ENCODE measurements at places on chromosomes 11 and 22.

GRCh38 chr11:85182441-85183387, 444.4 kb downstream of the DLG2 start:
- DNase-seq: peak; percentile 93
- H3K27me3 ChIP-seq: no peaks in the 10 kb centered on the region
- no peak overlapping the region for H3K4me3 ChIP-seq
- no peak overlapping the region for H3K27ac ChIP-seq
- no peaks in the 10 kb centered on the region for H3K4me1 ChIP-seq

DNA sequence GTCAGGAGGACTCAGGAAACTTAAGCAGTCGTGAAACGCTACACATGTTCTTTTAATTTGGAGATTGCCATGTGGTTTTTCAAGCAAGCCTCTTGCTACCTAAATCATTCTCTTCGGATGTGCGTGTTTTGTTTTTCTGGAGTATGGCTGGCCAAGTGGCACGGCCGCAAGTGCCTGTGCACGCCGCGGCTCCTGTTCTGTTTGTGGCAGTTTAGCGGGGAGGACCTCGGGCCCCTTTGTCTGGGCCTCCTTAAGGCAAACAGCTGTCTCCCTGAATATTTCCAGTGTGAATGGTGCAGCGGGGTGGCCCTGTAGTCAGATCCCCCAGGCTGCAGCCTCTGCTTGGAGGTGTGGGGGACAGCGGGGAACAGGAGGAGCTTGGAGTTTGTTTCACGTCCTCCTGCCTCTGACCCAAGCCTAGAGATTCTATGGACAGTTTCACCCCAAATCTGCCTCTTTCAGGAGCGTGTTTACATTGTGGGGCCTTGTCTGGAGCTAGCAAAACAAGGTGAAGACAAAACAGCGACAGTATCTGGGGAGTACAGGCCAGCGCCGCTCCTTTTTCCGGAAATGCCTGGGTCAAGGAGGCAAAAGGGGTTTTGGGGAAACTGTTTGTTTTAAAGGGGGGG, 1.3 kb downstream of the LRP5 start:
- no peaks in the 10 kb centered on the region for H3K27me3 ChIP-seq
- DNase-seq: no peak
- H3K4me3 ChIP-seq: peak overlapping the region; percentile 58
- H3K4me1 ChIP-seq: peaks cover 10% of the 10 kb centered on the region
- no peak overlapping the region for H3K27ac ChIP-seq

GRCh38 chr11:117538263-117539135, 210.8 kb downstream of the CEP164 start:
- no peak overlapping the region for H3K4me3 ChIP-seq
- no peaks in the 10 kb centered on the region for H3K36me3 ChIP-seq
- H3K4me1 ChIP-seq: no peaks in the 10 kb centered on the region
- H3K27ac ChIP-seq: no peak overlapping the region
- no peaks in the 10 kb centered on the region for H3K27me3 ChIP-seq

DNA sequence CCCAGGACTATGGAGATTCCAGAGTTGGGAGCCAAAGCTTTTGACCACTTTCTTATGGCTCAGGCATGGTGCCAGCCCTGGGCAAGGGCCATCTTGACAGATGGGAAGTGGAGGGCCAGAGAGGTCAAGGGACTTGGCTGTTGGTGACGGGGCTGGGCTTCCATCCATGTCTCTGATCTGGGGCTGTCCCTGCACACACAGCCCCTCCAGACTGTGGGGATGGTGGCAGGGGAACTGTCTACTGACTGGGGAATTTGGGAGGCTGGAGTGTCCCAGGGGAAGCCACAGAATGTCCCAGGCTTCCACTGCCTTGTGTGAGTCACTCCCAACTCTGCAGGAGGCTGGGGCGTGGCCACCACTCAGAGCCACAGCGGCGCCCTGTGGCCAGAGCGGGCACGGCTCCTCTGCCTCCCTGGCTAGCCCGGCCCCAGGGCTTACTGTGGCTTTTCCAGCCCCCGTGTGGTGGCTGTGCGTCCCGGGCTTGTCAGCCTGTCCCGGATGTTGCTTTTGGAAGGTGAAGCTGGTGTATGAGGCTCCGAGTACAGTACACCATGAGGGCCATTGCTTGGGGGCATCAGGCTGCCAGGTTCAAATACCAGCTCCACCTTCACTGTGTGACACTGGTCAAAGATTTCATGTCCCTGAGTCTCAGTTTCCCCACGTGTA, 19.6 kb downstream of the C22orf23 start:
- H3K36me3 ChIP-seq: peaks cover 7% of the 10 kb centered on the region
- DNase-seq: peak; percentile 97
- H3K27ac ChIP-seq: no peak overlapping the region

DNA sequence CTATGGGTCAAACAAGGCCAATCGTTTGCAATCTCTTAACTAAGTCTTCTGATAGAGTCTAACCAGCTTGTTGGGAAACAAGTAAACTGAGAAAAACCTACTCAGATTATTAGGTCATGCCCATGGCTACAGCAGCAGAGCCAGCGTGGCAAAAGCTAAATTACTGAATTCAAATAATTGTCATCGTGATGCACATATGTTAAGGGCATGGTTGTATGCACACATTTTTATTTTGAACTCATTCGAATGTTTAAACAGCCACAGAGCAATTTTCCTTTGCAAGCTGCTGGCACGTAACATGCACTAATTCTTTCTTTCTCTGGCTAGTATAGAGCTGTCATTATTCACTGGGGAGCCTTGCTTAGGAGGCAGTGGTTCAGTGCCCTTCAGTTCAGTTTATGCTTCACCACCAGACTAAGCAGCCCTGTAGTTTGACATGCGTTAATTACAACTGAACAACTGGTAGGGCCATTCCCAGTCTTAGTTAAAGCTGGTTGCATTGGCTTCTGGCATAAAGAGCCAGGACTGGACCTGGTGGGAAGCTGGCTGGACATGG, 396.4 kb downstream of the METTL15 start:
- H3K27ac ChIP-seq: no peak overlapping the region
- DNase-seq: no peak
- H3K4me1 ChIP-seq: no peaks in the 10 kb centered on the region
- no peaks in the 10 kb centered on the region for H3K27me3 ChIP-seq

Data from mesendoderm (in vitro differentiated cells).